ENCODE measurements at places on chromosomes 3 and 15.

DNA sequence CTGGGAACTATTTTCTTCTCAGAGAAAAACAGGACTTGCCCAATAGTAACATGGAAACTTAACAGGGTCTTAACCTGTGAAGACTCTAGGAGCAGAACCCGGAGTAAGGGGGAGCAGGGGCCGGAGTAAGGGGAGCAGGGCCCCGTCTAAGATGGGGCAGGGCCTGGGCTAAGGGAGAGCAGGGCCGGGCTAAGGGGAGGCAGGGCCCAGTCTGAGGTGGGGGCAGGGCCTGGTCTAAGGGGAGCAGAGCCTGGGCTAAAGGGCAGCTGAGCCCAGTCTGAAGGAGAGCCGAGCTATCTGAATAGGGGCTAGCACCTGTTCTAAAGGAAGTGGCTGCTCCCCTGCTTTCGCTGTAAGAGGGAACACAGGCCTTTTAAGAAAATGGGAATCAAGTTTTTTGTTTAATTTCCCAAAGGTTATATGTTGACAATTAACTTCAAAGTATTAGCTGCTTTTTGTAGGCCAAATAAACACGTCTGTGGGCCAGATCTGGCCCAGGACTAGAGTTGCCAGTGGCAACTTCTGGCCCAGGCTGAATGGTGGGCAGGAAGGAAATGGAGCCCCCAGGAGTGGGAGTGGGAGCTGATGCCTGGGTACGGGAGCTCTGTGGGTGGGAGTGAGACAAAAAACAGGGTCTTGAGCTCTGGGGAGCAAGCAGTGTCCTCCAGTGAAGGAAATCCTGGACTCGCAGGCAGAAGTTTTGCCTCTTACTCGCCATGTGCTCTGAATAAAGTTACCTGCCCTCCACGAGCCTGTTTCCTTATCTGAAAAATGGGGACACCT, 32.5 kb downstream of the CSPG4 start:
- H3K27me3 ChIP-seq = no peaks in the 10 kb centered on the region
- no peak overlapping the region for H3K27ac ChIP-seq
- H3K4me1 ChIP-seq = peaks cover 7% of the 10 kb centered on the region
- no peak for DNase-seq

GRCh38 chr3:132900481-132900880, 137.7 kb upstream of the TMEM108 start:
- no peaks in the 10 kb centered on the region for H3K36me3 ChIP-seq
- no peak overlapping the region for H3K27ac ChIP-seq
- H3K4me3 ChIP-seq = no peak overlapping the region
- no peaks in the 10 kb centered on the region for H3K4me1 ChIP-seq
- no peaks in the 10 kb centered on the region for H3K27me3 ChIP-seq

DNA sequence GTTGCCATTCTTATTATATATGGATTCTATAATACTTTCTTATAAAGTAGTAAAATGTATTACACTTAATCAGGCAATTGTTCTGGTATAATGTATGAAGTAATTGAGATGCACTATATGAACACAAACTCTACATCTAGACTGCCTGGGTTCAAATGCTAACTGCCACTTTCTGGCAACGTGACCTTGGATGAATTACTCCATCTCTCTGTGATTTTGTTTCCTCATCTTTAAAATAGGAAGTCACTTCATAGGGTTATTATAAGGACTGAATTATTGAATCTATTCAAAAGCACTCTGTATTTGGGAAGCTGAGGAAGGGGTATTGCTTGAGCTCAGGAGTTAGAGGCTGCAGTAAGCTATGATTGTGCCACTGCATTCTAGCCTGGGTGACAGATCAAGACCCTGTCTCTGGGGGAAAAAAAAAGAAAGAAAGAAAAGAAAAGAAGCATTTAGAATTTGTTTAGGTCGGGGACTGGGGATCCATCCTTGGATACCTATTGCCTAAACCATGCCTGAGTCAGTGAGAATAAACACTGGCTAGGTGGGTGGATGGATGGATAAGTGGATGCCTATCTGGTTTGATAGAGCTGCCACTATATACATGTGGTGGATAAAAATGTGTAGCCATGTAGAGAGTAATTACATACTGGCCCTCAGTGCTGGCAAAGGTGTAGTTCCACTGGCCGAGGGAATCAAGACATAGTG, 2.5 kb downstream of the TM4SF1 start:
- peaks cover 9% of the 10 kb centered on the region for H3K36me3 ChIP-seq
- no peak for DNase-seq
- H3K4me3 ChIP-seq = no peak overlapping the region
- no peak overlapping the region for H3K27ac ChIP-seq
- no peaks in the 10 kb centered on the region for H3K27me3 ChIP-seq

DNA sequence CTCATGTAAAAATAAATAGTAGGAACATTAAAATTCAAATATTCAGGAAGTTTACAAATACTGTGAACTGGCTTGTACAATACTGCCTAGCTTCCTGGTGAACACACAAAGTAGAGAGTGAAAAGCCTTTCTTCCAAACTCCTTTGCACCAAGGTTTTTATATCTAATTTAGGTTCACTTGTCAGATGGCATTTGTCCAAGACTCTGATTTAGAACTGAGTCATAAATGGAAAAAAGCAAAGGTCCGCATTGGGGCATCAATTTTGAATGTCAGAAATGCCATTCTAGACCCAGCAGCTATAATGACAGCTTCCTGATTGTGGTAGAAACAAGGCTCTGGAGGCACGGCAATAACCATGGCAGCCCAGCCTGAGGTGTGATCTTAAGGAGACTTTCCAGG, 160.7 kb downstream of the PDE8A start:
- H3K36me3 ChIP-seq = peaks cover 7% of the 10 kb centered on the region
- no peaks in the 10 kb centered on the region for H3K27me3 ChIP-seq
- H3K27ac ChIP-seq = no peak overlapping the region
- peak; percentile 43 for DNase-seq
- H3K4me1 ChIP-seq = no peaks in the 10 kb centered on the region
